ENCODE measurements at places on chromosomes 1 and 21.

DNA sequence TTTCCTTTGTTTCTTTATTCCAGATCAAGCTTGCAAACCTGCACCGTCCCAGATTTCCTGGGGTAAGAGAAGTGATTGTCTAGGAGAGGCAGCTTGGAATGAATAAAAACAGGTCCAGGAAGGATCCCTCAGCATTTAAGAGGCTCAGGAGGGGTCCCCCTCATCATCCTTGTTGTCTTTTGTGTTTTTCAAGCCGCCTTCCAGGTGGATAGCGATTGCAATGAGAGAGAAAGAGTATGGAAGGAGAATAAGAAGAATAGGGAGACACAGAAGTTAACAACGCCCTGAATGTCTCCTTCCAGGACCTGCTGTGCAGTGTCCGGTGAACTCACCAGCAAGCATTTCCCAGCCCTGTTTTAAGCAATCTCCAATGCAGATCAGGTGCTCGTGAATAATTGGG lies 8.5 kb downstream of the ERG start:
- no peak for DNase-seq

DNA sequence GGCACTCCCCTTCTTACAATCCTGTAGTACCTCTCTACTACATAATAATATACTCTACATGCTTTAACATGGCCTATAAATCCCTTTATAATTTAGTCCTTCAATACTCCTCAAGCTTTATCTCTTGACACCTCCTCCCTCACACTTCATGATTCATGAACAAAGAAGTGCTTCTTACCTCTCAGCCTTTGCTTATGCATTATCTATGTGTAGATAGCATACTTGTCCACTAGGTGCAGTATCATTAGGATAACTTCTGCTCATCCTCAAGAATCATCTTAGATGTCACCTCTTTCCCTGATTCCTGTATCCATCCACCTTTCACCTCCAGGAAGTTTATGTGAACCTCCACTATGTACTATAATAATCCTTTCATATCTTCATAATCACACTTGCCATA lies 74.4 kb downstream of the COL24A1 start:
- no peak for DNase-seq

- peak; percentile 27 for DNase-seq
These were observed 21.9 kb downstream of the TSNAX start for GRCh38 chr1:231550448-231550781.

DNA sequence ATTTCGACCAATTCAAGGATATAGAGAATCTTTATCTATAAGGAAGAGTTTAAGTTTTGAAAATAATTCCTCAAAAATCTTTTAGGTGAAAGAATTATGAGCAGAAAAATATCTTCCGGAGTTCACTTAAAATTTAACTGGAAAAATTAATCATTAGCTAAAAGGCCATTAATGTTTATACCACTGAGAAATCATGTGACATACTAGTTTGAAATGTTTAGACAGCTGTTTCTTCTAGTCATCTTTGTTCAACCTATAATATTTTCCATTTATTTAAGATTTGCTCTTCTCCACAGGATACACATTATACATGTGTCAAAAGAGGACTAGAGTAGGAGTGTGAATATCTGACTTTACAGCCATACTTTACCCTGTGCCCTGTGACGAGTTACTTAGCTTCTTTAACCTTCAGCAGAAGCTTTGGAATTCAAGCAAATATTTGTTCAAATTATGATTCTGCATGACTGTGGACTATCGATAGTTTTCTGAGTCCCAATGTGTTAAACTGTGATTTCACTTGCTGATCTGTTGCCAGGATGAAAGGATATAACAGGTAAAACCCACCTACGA lies 374.8 kb downstream of the BRINP3 start:
- no peak for DNase-seq

- no peak for DNase-seq
These were observed 844.9 kb downstream of the KCNT2 start for GRCh38 chr1:195763146-195763906.

GRCh38 chr1:151222130-151222529 lies 23.8 kb downstream of the PIP5K1A start:
- DNase-seq: no peak

GRCh38 chr21:45638707-45639106 lies 4.8 kb upstream of the PCBP3 start:
- no peak for DNase-seq

DNA sequence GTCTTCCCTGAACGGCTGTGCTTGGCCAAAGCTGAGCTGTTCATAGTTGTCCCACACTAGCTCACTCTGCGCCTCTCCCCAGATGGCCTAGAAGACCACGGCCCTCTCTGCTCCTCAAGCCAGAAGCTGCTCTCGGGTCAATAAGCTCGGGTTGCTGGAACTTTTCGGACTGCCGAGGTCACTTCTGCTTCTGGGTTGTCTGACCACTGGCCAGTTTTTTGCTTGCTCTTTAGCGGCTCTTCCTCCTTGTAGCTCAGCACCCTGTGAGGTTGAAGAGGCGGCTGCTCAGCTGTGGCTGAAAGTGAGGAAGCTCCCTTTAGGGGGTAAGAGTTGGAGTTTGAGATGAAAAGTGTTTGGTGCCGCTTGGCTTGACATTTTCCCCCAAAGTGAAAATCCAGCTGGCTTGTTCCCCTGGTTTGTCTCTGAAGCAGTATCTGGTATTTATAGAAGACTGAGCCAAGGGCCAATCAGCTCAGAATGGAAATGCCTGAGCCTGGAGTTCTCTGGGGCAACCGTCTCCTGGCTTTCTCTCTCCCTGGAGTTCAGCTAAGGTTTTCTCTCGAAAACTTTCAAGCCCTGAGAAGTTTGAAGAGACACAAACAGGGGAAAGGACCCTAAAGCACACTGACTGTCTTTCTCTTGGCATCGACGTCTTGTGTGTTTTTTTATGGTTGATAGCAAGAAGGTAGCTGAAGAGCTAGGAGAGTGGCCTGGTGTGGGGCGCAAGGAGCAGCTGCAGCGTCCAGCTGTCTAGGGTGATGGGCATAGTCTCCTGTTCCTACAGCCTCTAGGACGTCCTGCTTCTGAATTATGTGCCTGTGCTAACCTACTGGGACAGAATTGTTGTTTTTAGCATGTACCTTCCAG lies 72.0 kb downstream of the SYT6 start:
- DNase-seq: no peak

DNA sequence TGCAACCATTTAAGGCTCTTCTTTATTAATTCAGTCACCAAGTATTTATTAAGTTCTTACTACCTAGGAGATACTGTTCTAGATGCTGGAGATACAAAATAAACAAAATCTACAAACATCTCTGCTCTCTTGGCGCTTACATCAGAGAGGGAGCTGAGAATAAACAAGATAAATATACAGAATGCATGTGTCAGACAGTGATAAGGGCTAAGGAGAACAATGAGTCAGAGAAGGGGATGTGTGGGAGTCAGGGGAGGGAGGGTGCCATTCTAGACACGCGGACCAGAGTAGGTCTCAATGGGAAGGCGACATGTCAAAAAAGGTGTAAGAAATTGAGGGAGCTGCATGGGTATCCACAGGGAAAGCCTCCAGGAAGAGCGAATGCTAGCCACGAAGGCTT lies 393.2 kb downstream of the RWDD3 start:
- no peak for DNase-seq

- DNase-seq: no peak
These were observed 468.7 kb upstream of the B3GALT2 start for GRCh38 chr1:193654951-193655735.

- no peak for DNase-seq
These were observed 39.2 kb downstream of the SIPA1L2 start for GRCh38 chr1:232590744-232591082.

DNA sequence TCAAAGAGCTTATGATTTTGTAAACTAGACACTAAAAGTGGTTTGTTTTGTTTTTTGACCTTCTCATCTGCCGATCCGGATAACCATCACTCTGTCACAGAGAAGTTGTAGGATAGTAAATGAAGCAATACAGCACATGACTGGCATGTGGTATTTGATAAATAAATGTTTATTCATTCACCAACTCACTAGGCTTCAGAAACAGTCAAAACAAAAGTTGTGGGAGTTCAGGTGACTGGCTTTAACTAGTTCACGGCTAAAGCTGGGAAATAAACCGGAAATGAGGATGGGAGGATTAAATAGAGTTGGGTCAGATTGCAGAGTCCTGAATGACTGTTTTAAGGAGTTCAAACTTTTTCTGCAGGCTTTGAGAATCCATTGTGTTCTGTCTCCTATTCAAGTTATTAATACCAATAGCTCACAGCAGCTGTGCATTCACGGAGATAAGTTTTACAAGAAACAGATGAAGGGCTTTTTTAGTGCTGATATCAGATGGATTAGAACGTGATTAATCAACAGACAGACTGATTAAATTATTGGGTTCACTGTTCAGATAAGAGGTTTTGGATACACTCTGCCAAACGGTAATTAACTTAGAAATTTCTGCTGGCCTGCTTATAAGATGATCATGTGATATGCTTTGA lies 463.3 kb downstream of the DPYD start:
- no peak for DNase-seq

- DNase-seq: no peak
These were observed 2.8 kb downstream of the PAQR7 start for GRCh38 chr1:25872713-25873112.

- peak; percentile 74 for DNase-seq
These were observed 22.4 kb downstream of the STPG1 start for GRCh38 chr1:24390924-24391782.

- peak; percentile 76 for DNase-seq
These were observed 6.9 kb downstream of the LMNA start for GRCh38 chr1:156121457-156121856.

GRCh38 chr21:18476639-18477038 lies 73.1 kb upstream of the TMPRSS15 start:
- no peak for DNase-seq

- no peak for DNase-seq
These were observed 1704.7 kb downstream of the KCNT2 start for GRCh38 chr1:194903524-194903923.

DNA sequence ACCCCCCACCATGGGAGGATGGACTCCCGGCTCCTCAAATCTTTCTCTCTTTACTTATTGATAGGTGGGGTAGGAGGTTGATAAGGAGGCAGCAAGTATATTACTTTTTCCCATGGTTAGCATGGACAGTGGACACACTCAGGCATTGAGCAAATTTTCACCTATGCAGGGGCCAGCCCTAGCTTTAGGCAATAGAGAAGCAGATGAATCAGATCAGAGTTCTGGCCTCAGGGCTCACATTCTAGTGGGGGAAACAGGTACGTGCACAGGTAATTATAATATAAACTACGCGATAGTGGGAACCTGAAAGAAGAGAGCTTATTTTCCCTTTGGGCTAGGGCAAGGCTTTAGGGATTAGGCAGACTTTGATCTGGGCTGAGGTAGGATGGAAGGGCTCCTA lies 13.5 kb upstream of the FOXE3 start:
- no peak for DNase-seq

- DNase-seq: no peak
These were observed 245.9 kb downstream of the TNR start for GRCh38 chr1:175497501-175497900.

GRCh38 chr21:40723317-40723716 lies 123.6 kb downstream of the DSCAM start:
- DNase-seq: no peak

DNA sequence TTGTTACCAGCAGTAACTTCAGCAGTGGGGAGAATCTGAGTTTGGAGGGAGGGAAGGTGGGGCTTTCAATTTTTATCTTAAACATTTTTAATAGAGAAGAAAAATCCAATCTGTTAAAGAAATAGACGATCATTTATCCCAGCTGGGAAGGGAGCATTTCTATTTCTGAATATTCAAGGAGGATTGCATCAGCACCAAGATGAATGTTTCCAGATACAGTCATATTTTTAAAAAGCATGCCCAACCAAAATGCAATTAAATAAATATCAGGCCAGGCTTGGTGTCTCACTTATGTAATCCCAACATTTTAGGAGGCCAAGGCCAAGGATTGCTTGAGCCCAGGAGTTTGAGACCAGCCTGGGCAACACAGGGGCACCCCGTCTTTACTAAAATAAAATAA lies 1.7 kb upstream of the ATP1A4 start:
- no peak for DNase-seq

DNA sequence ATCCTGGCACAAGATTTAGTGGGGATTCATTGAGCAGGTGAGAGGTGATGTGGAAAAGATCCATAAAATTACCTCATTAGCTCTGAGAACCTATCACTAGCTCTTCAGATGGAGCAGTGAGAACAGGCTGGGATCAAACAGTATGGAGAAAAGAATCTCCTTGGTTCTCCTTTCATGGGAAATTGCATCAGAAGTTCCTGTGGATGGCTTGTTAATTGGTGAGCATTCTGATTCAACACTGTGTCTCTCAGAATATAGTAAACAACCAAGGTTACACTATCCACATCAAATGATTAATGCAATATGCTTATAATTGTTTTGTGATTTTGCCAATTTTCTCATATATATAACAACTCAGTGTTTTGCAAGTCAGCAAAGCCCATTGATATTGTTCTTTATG lies 8.3 kb upstream of the CD55 start:
- DNase-seq: no peak

DNA sequence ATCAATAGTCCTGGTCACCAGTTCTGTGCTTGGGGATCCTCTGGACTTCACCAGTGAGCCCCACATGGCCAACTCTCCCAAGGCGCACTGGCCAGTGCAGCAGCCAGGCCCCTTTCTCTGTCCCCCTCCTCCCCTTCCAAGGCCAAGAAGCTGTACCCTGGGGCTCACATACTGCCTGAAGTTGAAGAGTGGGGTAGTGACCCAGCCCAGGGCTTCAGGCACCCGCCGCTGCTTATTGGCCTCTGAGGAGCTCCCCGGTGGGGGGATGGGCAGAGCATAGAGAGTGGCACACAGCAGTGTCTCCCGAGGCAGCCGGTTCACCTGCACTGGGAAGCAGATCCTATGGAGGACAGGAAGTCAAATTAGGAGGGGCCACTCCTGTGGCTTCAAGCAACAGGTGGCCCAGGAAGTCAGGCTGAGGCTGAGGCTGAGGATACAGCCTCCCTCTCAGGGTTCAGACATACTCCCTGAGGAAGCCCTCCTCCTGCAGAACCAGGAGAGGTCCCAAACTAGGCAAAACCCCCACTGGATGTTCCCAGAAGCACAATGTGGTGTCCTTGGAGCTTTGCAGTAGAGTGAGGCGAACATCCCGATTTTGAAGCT lies 38.2 kb upstream of the PPP1R15B start:
- DNase-seq: no peak

- no peak for DNase-seq
These were observed 119.6 kb downstream of the LRRC53 start for GRCh38 chr1:74392840-74393239.

DNA sequence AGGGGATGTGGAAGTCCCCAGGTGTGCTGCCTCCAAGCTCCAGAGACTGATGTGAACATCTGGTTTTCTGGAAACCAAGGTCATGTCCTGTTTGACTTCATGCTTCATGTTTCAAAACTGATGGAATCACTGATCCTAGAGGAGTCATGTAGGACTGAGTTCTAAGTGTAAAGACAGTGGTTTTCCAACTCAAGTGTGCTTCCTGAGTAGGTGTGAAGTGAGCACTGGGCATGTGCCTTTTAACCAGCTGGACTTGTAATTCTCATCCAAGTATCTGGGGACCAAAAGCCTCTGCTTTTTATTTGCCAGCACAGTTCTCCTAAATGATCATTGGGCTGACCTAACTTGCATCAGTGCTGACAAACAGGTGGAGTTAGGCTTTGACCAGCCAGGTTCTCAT lies 36.9 kb downstream of the ABCA4 start:
- no peak for DNase-seq

GRCh38 chr1:205049479-205049878 lies 6.5 kb downstream of the CNTN2 start:
- DNase-seq: no peak

All from WERI-Rb-1 (cell line).